ENCODE measurements at places on chromosomes 12 and 14. TPM values are rescaled to one million over a fixed set of nuclear protein-coding genes. Genes with fewer than 3 reads are reported as not detected.

DNA sequence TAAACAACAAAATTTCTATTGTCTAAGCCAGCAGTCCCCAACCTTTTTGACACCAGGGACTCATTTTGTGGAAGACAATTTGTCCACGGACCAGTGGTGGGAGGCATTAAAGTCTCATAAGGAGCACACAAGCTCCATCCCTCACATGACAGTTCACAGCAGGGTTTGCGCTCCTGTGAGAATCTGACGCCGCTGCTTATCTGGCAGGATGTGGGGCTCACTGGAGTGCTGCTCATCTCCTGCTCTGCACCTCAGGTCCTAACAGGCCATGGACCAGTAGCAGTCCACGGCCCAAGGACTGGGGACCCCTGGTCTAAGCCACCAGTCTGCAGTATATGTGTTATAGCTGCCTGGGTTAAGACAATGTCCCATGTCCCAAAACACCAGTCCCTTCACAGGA, 27.2 kb downstream of the VCPKMT start:
- no peak for DNase-seq

DNA sequence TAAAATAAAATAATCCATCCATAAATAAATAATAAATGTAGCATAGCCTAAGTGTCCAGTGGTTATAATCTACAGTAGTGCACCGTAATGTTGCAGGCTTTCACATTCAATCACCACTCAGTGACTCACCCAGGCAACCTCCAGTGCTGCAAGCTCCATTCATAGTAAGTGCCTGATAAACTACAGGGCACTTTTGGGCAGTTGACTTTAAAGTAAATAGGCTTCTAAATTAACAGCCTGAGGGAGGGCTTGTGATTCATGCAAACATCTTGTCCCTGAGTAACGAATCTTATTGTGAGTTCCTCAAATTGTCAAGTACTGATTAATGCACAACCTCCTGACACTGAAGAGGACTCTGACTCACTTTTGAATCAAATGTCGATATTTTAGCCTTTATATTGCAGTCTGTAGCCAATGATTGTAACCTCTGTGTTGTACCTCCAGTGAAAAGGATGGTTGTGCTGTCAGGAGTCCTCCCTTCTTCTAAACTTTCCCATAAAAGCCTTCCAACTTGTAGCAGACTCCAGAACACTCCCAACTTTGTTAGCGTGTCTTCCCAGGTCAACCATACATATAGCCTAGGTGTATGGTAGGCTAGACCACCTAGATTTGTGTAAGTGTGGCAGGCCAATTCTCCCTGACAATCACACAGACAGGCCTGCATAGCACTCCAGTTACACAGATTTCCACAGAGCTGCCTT, 55.0 kb upstream of the BICD1 start:
- DNase-seq, result no peak

- no peak for DNase-seq
These were observed 23.5 kb downstream of the RPS6KA5 start for GRCh38 chr14:91036741-91037469.

DNA sequence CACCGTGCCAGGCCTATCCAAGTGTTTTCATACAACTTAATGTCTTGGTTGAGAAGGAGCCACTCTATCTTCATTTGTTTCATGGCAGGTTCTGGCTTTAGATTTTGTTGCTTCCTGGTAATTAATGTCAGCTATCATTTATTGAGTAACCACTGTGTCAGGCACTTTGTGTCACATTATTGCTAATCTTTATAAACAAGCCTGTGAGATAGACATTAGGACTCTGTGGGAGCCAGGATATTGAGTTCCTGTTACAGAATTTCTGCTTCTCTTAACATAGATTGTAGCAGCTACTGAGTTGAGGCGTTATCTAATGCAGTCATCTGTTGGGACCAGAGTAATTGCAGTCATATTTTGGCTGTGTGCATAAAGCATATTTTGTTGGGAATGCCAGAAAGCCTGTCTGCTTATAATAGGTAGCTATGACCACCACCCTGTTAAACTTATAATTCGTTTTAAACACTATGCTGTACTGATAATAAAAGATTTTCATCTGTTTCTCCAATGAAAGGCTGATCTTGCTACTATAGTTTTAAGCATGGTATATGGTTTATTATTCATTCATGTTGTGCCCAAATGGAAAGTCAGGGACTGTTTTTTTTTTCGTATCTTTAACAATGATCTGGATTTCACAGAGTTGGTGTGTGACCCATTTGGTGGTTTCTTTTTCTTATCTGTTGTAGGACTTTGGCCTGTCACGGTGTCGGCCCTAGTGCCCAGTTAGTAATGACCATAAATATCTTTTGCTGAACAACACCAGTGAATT, 432.6 kb downstream of the PCNX1 start:
- no peak for DNase-seq

GRCh38 chr14:88507208-88507607, 47.6 kb downstream of the PTPN21 start:
- no peak for DNase-seq

GRCh38 chr14:88346048-88346639, 23.1 kb upstream of the KCNK10 start:
- DNase-seq, result no peak

The LRRIQ1 gene
- not detected for total RNA-seq

The MYH7 gene
- 0.06 TPM for total RNA-seq

The SLC38A4 gene
- not detected for total RNA-seq

The SLC7A7 gene
- total RNA-seq, result 1.0 TPM

Data from activated naive CD8-positive, alpha-beta T cell treated with anti-CD3 and anti-CD28 coated beads for 36 hours (primary cell).